Suprapubic skin (tissue), 4 donors: ENCODE measurements at places on chromosomes 6 and 20.

DNA sequence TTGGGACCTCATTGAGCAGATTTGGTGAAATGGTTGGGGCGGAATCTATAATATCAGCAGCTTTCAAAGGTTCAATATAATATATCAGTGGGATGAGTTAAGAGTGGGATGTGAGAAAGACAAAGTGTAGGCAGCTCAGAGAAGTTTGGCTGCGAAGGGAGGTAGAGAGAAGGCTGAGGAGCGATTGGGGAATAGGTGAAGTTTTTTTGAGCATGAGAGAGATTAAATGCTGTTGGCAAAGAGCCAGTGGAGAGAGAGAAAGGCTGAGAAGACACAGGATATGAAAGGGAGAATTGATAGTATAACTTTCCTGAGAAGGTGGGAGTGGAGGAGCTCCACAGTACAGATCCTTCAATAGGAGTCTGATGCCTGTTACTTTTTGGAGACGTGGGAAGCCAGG, 12.1 kb upstream of the SERINC3 start:
- DNase-seq, result no peak
- H3K36me3 ChIP-seq, result no peaks in the 10 kb centered on the region
- H3K27ac ChIP-seq, result no peak overlapping the region
- peaks cover 20% of the 10 kb centered on the region for H3K4me1 ChIP-seq
- H3K27me3 ChIP-seq, result no peaks in the 10 kb centered on the region

- peaks cover 34% of the 10 kb centered on the region for H3K4me1 ChIP-seq
- no peaks in the 10 kb centered on the region for H3K27me3 ChIP-seq
- no peak overlapping the region for H3K27ac ChIP-seq
- no peak for DNase-seq
Measured at GRCh38 chr20:33656010-33656782, 5.9 kb upstream of the C20orf144 start.

DNA sequence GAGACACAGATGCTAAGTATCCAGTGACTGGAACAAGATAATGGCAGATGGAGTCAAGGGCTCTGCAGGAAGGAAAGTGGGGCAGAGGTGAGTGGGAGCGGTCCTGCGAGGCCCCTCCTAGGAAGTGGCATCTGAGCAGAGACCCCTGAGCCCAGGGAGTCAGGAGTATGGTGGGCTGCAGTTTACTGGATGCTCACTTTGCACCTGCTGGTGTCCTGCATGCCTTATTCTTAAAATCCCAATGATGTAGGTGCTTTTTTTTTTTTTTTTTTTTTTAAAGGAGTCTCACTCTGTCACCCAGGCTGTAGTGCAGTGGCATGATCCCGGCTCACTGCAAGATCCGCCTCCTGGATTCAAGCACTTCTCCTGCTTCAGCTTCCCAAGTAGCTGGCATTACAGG, 5.6 kb downstream of the CEBPB start:
- H3K36me3 ChIP-seq, result peaks cover 19% of the 10 kb centered on the region
- DNase-seq, result no peak
- H3K4me3 ChIP-seq, result no peak overlapping the region
- H3K27ac ChIP-seq, result no peak overlapping the region

GRCh38 chr20:36386236-36386635, 80.1 kb downstream of the DLGAP4 start:
- no peaks in the 10 kb centered on the region for H3K27me3 ChIP-seq
- no peaks in the 10 kb centered on the region for H3K4me1 ChIP-seq
- H3K36me3 ChIP-seq, result no peaks in the 10 kb centered on the region
- no peak overlapping the region for H3K4me3 ChIP-seq
- DNase-seq, result no peak
- no peak overlapping the region for H3K27ac ChIP-seq

- no peaks in the 10 kb centered on the region for H3K4me1 ChIP-seq
- DNase-seq, result no peak
- no peak overlapping the region for H3K27ac ChIP-seq
- H3K36me3 ChIP-seq, result no peaks in the 10 kb centered on the region
Measured at GRCh38 chr6:162108041-162108440, 619.5 kb downstream of the PRKN start.

GRCh38 chr6:26470643-26471042, 12.9 kb downstream of the BTN2A1 start:
- peaks cover 39% of the 10 kb centered on the region for H3K36me3 ChIP-seq
- no peak for DNase-seq
- no peak overlapping the region for H3K27ac ChIP-seq
- H3K4me3 ChIP-seq, result no peak overlapping the region
- H3K27me3 ChIP-seq, result no peaks in the 10 kb centered on the region

DNA sequence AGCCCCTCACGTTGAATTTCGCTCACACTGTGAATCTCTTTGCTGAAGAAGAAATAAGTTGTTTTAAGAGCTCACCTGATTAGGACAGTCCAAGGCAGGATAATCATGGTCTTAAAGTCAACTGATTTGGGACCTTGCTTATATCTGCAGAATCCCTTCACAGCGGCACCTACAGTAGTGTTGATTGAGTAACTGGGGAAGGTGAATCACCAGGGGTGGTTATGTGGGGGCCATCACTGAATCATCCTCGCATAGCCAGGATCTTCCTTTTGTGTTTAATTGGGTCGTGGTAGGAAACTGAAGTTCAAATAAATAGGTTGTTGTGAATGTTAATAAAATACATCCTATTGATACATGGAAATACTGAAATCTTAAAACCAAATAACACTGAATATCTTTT, 20.2 kb upstream of the MICA start:
- H3K27me3 ChIP-seq, result peaks cover 12% of the 10 kb centered on the region
- DNase-seq, result no peak
- no peak overlapping the region for H3K27ac ChIP-seq
- H3K4me1 ChIP-seq, result no peaks in the 10 kb centered on the region

DNA sequence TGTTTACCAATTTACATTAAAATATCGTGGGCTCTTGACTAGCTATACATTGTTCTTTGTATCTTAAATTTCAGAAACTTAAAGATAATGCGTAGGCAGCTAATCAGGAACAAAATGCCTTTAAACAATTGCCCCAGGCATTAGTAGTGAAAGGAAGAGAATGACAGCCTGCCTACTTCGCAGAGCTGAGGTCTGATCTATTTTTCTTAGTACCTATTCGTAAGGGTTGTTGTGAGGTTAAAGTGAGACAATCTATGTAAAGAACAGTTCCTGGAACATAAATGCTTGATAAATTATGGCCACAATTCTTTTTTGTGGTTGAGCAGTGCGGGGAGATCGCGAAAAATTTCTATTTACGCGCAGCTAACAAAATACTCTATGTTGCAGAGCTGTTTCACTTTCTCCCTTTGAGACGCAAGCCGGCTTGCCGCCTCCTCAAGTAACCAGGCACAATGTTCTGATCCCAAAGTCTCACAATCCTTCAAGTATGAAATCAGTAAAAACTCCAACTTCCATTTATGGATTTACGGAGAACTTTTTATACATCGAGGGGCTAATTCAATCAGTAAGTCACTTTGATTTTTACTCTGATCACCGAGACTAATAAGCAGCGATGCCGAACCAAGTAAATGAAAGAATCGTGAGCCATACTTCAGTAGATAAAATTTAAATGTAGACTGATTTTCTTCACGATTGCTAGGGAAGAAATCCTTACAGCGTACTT, 878 bp upstream of the PNRC1 start:
- H3K27ac ChIP-seq, result peak overlapping the region; percentile 96
- peaks cover 17% of the 10 kb centered on the region for H3K36me3 ChIP-seq
- DNase-seq, result no peak
- peaks cover 27% of the 10 kb centered on the region for H3K4me1 ChIP-seq

GRCh38 chr6:166143011-166143410, 24.6 kb downstream of the TBXT start:
- no peaks in the 10 kb centered on the region for H3K36me3 ChIP-seq
- no peaks in the 10 kb centered on the region for H3K27me3 ChIP-seq
- DNase-seq, result no peak
- H3K4me3 ChIP-seq, result no peak overlapping the region
- no peaks in the 10 kb centered on the region for H3K4me1 ChIP-seq

- peaks cover 11% of the 10 kb centered on the region for H3K36me3 ChIP-seq
- no peaks in the 10 kb centered on the region for H3K27me3 ChIP-seq
- H3K27ac ChIP-seq, result peak overlapping the region; percentile 96
- DNase-seq, result no peak
- peaks cover 38% of the 10 kb centered on the region for H3K4me1 ChIP-seq
Measured at GRCh38 chr6:138099832-138100231, 7.4 kb downstream of the PERP start.

- H3K4me3 ChIP-seq, result no peak overlapping the region
- peaks cover 38% of the 10 kb centered on the region for H3K27me3 ChIP-seq
Measured at GRCh38 chr6:29847871-29848630, 20.4 kb downstream of the HLA-G start.

GRCh38 chr6:156767603-156768467, 9.3 kb upstream of the ARID1B start:
- H3K36me3 ChIP-seq, result no peaks in the 10 kb centered on the region
- H3K27me3 ChIP-seq, result no peaks in the 10 kb centered on the region
- no peak overlapping the region for H3K4me3 ChIP-seq
- DNase-seq, result no peak

- no peak overlapping the region for H3K4me3 ChIP-seq
- no peaks in the 10 kb centered on the region for H3K4me1 ChIP-seq
- H3K27ac ChIP-seq, result no peak overlapping the region
- DNase-seq, result no peak
- no peaks in the 10 kb centered on the region for H3K36me3 ChIP-seq
Measured at GRCh38 chr6:30047220-30047619, 13.8 kb upstream of the POLR1H start.

DNA sequence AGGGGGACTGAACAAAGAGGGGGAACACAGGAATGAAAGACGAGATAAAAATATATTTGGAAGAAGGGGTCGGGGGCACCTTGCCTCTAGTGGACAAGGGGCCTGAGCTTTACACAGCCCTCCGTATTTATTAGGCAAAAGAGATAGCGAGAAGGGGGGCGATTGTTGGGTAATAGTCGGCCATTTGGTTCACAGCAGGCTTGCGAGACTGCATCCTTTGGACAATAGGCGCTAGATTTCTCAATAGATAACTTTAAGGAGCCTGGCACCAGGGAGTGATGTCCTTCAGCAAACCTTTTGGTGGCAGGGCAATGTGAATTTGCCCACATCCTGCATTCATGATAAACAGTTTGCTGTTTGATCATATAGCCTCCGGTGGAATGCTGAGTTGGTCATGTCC, 3.0 kb upstream of the NANP start:
- no peak for DNase-seq
- peaks cover 20% of the 10 kb centered on the region for H3K4me1 ChIP-seq
- H3K36me3 ChIP-seq, result no peaks in the 10 kb centered on the region
- no peak overlapping the region for H3K27ac ChIP-seq
- no peak overlapping the region for H3K4me3 ChIP-seq
- no peaks in the 10 kb centered on the region for H3K27me3 ChIP-seq

DNA sequence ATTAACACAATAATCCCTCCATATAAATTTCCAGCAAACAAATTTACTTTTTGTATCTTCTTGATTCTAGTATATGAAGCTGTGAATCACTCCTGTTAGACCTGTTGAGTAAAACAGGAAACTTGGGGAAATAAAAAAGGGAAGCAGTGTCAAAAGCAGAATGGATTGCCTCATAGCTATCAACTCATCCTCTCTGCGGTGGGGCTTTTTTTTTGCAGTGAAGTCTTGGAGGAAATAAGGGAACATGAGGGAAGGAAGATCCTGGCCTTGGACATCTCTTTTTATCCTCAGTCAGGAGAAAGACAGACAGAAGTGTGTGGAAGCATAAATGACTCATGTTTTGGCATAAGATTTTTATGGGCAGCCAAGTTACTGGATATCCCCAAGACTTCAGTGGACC, 332.5 kb downstream of the TFAP2A start:
- H3K27ac ChIP-seq, result no peak overlapping the region
- H3K4me1 ChIP-seq, result peaks cover 18% of the 10 kb centered on the region
- no peaks in the 10 kb centered on the region for H3K36me3 ChIP-seq
- H3K4me3 ChIP-seq, result no peak overlapping the region
- no peak for DNase-seq
- H3K27me3 ChIP-seq, result no peaks in the 10 kb centered on the region

- no peaks in the 10 kb centered on the region for H3K36me3 ChIP-seq
- H3K27ac ChIP-seq, result peak overlapping the region; percentile 99
- H3K4me3 ChIP-seq, result peak overlapping the region; percentile 78
- peak; percentile 90 for DNase-seq
- H3K4me1 ChIP-seq, result peaks cover 64% of the 10 kb centered on the region
- H3K27me3 ChIP-seq, result no peaks in the 10 kb centered on the region
Measured at GRCh38 chr6:292506-293192, 362 bp downstream of the DUSP22 start.

GRCh38 chr20:20341371-20341770, 26.5 kb upstream of the INSM1 start:
- no peak for DNase-seq
- no peak overlapping the region for H3K4me3 ChIP-seq
- no peaks in the 10 kb centered on the region for H3K4me1 ChIP-seq
- H3K27ac ChIP-seq, result no peak overlapping the region
